ENCODE measurements at places on chromosomes 7 and 10.
A peak's percentile ranks its signal among the peaks of the same experiment; 100 is the strongest.

- DNase-seq, result no peak
Measured at GRCh38 chr10:73469579-73469978, 26.2 kb downstream of the PPP3CB start.

DNA sequence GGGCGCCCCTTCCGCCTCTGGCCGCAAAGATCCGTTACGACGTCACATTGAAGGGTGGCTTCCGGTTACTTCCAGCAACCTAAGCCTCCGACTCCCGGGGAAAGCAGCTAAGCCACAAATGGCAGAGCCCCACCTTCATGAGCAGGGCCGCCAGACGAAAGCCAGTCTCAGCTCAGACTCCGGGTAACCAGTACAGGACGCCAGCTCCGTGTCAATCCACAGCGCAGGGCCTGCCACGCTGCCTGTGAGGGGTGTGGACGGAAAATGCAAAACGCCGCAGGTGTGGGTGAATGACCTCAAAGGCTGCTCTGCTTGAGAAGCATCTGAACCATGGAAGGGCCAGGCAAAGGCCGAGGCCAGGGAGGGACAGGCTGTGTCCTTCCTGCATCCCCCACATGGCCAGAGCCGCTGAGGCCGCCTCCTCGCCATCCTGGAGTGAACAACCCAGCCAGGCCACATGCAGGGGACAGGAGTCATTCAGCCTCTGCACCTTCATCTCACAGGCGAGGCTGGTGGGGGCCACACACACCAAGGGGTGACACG, 53.5 kb upstream of the PPP2R2D start:
- no peak for DNase-seq

- no peak for DNase-seq
Measured at GRCh38 chr7:158505683-158506082, 81.9 kb downstream of the PTPRN2 start.

GRCh38 chr7:116811768-116812167, 50.6 kb upstream of the CAPZA2 start:
- no peak for DNase-seq

DNA sequence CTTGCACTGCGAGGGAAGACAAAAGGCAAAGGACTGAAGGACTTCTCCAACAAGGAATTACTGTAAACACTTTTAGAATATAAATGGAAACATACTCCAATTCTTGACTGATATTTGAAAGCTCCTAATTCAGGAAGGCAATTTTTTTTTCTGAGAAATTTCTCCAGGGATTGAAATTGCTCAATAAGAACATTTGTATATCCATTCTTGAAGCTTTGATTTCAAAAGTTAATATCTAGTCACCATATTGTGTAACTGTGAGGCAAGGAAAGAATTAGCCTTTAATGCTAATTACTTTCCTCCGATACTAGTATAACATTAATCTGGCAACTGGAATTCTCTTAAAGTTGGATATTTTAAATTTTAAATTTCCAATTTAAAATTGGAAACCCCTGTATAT, 188.4 kb upstream of the COL1A2 start:
- DNase-seq, result no peak

- no peak for DNase-seq
Measured at GRCh38 chr7:24036033-24036412, 248.0 kb upstream of the NPY start.

- DNase-seq, result no peak
Measured at GRCh38 chr10:96271016-96271815, at the start of gene BLNK. Gene BLNK (minus strand): TSS chr10:96271569. CDS start chr10:96271398, 171 bp downstream.

- DNase-seq, result peak; percentile 53
Measured at GRCh38 chr7:95180-95862, 97.0 kb upstream of the FAM20C start.

GRCh38 chr10:77431209-77431611, 206.4 kb downstream of the KCNMA1 start:
- DNase-seq, result no peak

DNA sequence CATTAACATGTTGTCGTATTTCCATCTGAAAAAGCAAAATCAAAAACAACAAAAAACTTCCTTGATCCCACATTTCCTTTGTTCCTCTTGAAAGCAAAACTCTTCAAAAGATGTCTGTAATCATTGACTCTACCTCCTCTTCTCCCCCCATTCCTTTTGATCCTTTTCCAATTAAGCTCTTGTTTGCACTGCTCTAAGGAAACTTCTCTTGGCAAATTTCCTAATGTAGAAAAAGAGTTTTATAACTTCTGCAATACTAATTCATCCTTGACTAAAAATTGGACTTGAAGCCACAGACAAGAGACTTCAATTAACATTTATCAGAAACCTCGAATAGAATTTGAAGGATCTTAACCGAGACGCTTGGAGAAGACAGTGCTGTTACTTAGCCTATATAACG, 317.1 kb upstream of the SEMA3C start:
- DNase-seq, result no peak

- DNase-seq, result no peak
Measured at GRCh38 chr7:94482796-94483195, 26.8 kb upstream of the CASD1 start.

- DNase-seq, result no peak
Measured at GRCh38 chr10:52759154-52759553, 13.4 kb downstream of the MBL2 start.

GRCh38 chr7:140774371-140774770, 77.9 kb downstream of the NDUFB2 start:
- no peak for DNase-seq

GRCh38 chr10:91048380-91048779, 127.5 kb upstream of the ANKRD1 start:
- DNase-seq, result no peak

GRCh38 chr7:56174346-56174874, 58.2 kb upstream of the NUPR2 start:
- DNase-seq, result no peak

GRCh38 chr7:94368371-94368791, 26.3 kb upstream of the COL1A2 start:
- DNase-seq, result peak; percentile 89

DNA sequence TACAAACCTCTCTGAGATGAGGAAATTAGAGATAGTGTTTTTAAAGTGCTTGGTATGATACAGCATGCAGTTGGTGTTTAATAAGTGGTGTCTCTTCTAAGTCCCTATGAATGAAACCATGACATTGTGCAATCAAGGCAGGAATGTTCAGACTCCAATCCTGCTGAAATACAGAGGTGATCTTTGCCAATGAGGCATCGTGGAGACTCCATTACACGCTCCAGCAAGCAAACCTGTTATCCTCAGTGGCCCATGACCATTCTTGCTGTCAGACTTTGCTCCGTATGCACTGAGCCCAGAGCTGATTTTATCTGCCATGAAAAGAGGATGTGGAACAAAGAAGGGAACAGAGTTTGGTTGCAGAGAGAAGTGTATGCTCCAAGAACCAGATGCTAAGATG, 47.3 kb downstream of the CDHR3 start:
- no peak for DNase-seq

DNA sequence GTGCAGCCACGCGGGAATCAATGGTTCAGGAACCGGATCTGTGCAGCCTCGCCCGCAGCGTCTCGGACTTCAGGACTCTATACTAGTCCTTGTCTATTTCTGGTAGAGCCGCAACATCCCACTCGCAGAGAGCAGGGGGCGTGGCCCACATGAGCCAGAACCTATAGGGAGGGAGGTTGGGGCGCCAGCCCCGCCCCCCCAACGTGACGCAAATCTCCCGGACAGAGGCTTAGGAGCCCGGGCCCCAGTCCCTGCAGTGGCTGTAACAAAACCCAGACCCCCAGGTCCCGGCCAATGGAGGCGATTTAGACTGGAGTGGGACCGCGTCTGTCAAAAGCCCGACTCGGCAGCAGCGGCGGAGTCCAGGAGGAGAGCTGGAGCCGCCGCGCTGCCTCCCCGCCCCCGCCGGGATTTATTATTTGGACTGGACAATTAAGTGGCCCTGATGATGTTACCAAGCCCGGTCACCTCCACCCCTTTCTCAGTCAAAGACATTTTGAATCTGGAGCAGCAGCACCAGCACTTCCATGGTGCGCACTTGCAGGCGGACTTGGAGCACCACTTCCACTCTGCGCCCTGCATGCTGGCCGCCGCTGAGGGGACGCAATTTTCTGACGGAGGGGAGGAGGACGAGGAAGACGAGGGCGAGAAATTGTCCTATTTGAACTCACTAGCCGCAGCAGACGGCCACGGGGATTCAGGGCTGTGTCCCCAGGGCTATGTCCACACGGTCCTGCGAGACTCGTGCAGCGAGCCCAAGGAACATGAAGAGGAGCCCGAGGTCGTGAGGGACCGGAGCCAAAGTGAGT, at the start of gene NKX2-3:
TSS of gene NKX2-3 (plus strand) at position 256 of the 809 bp plus-strand sequence. CDS start at position 446, 190 bp downstream.
- DNase-seq, result no peak

DNA sequence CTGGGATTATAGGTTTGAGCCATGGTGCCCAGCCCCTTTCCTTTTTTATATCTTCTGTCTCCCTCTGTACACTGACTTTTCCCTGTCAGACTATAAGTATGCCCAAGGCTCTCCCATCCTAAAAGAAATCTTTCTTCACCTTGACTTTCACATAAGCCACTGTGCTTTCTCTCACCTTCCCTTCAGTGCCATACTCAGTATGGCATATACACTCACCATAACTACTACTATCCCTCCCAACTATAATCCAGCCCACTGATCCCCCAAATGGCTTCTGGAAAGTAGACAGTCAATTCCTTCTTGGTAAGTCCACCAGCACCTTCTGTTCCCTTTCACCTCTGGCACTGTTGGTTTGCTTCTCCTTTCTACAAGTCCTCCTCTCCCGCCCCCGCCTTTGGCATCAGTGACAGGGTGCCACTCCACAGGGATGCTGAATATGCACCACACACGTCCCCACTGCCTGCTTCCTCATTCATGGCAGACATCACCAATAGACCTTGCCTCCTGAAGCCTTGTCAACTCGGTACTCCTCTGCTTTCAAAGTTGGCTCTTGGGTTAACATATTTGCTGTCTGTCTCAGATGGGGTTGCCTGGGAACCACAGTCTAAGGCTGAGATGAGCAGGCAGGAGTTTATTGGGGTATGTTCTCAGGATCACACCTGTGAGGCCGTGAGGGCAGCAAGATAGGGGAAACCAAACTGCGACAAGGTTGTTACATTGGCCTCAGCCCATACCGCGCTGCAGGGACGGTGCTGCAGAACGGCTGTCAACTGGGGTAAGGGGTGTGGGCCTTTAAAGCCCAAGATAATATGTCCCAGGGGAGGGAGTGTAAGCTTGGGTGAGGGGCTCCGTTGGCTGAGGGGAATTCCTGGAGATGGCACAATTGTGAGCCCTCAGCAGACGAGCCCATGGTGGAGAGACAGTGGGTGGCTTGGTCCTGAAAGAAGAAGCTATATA, 7.2 kb upstream of the PSAP start:
- DNase-seq, result no peak

DNA sequence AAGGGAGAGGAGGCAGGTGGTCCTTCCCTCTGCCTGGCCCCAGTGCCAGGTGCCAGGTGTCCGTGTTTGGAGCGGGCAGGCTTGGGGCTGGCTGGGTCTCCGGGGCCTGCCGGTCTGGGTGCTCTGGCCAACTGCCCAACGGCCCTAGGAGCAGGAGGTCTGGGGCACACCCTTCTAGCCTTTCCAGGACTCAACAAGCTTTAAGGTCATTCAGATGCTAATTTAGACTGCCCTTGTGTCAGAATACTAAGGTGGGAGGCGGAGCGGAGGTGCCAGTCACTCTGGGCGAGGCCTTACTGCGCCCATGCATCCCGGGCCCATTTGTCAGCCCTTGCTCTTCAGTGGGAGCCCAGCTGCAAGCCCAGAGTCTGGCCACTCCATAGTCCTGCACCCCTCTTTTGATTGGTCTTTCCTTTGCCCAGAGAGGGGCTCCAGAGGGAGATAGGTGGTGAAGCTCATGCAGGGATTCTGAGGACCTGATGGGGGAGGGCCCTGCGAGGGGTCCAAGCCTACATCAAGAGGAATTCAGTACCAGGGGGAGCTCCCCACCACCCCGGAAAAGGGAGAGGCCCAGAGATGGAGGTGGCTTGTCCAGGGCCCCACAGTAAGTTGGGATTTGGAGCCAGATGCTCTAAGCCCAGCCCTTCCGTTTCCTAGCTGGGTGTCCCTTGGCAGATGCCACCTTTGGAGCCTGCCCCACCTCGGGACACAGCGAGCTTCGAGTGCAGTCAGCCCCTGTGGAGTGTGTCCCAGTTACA, 1.3 kb downstream of the PGAM2 start:
- DNase-seq, result no peak

DNA sequence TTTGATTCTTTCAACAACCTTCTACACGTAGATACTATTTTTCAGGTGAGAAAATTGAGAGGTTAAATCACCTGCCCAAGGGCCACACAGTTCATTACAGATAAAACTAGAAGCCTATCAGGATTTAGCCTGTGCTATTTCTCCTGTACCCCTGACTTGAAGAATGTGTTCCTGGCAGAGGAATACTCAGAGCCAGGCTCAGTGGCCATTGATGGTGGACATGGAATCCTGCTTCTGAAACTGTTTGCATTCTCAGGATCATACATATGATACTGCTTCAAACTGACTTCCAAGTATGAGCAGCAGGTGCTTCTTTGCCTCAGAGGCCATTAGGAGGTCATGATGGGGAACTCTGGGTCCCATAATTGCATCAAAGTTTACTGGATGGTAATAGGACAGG, 348.6 kb downstream of the ADRA2A start:
- no peak for DNase-seq

- peak; percentile 84 for DNase-seq
Measured at GRCh38 chr10:97543025-97543546, 29.5 kb upstream of the ANKRD2 start.

- DNase-seq, result peak; percentile 68
Measured at GRCh38 chr7:84105586-84105985, 89.0 kb downstream of the SEMA3A start.

- no peak for DNase-seq
Measured at GRCh38 chr7:112882022-112882421, 91.8 kb upstream of the TMEM168 start.

DNA sequence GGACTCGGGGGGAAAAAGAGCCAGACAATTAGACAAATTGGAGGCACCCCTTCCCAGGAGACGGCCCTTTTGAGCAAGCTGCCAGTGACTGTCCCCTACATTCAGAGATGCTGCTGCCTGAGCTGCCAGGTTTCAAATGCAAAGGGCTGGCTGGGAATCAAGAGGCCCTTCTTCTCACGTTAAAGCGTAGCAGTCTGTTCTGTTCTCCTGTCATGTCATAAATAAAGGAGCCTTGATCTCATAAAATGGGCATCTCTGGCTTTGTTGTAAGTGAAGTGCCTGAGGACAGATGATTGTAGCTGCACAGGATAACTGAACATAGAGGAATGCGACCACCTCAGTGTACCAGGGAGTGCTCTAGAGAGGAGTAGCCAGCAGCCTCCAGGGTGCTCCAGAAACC, 917.9 kb downstream of the GRID1 start:
- no peak for DNase-seq

DNA sequence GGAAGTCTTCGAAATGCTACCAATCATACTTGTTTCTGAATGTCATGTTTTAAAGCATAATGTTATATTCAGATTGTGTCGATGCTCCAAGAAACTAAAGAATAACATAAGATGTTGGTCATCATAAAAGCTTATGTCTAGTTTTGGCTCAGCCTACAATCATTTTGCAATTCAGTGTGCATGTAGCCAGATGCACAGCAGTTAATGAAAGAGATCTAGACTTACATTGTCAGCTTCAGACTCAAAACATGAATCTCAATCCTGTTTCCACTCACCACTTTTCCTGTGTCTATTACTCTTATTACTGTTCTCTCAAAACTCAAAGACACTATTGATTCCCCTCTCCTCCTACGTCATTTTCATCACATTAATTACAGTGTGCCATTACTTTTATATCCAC, 21.4 kb downstream of the TMEM196 start:
- DNase-seq, result no peak

Measured in fibroblast of skin of left quadriceps (primary cell).